ENCODE measurements at places on chromosomes 4 and X.

DNA sequence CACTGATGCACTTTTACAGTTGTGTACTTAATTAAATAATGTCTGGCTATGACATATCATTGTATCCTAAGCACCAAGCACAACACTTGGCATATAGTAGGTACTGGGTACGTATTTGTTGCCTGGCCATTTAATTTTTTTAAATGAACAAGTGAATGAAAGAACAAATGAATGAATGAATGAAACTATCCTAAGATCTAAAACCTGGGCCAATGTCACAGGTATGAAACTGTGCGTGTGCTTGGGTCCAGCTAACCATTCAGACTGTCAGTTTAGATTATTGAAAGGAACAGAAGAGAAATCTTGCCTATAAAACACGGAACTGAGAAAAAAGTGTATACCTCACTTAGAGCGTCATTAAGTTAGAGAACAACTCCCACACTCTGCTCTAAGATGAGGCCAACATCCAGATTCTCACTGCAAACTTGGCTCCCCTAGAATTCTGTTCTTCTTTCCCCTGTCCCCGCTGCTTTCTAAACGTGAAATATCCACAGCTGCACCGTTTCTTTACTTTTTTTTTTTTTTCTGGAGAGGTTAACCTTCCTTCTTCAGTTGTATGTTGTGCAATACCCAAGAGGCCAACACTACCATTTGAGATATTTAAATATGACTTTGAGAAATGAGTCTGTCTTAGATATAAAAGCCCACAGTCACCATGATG is 17.3 kb upstream of the SEL1L3 start:
- no peak for DNase-seq
- H3K4me1 ChIP-seq = peaks cover 20% of the 10 kb centered on the region

GRCh38 chrX:120522820-120523219 is 37.9 kb downstream of the CUL4B start:
- H3K27ac ChIP-seq = no peak overlapping the region
- no peak overlapping the region for H3K4me3 ChIP-seq
- no peaks in the 10 kb centered on the region for H3K27me3 ChIP-seq
- DNase-seq = no peak
- peaks cover 5% of the 10 kb centered on the region for H3K36me3 ChIP-seq

GRCh38 chr4:174713181-174713580 is 115.9 kb downstream of the GLRA3 start:
- no peak overlapping the region for H3K27ac ChIP-seq
- H3K4me1 ChIP-seq = no peaks in the 10 kb centered on the region
- no peak for DNase-seq
- H3K27me3 ChIP-seq = peaks cover 3% of the 10 kb centered on the region
- H3K36me3 ChIP-seq = no peaks in the 10 kb centered on the region
- H3K4me3 ChIP-seq = no peak overlapping the region

DNA sequence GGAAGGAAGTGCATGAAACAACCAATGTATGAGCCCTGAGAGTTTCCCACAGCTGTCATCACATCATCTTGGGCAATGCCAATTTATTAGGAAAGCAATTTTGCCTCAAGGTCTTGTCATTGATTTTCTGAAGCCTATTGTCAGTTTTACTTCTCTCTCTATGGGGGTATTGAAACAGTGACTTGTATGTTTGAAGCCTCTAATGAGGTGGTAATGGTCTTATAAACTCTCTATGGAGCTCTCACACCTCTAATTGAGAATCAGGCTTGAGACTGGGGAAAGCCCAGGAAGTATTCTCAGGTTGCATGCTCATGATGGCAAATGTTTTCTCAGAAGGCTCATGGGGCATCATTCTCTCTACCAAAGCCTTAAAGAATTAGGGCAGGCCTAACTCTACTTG is 308.2 kb upstream of the EMCN start:
- peaks cover 13% of the 10 kb centered on the region for H3K4me1 ChIP-seq
- no peak overlapping the region for H3K27ac ChIP-seq
- no peaks in the 10 kb centered on the region for H3K36me3 ChIP-seq
- DNase-seq = no peak
- no peak overlapping the region for H3K4me3 ChIP-seq

GRCh38 chr4:963276-964225 is 9.8 kb downstream of the DGKQ start:
- no peak overlapping the region for H3K4me3 ChIP-seq
- H3K36me3 ChIP-seq = peaks cover 1% of the 10 kb centered on the region
- no peak overlapping the region for H3K27ac ChIP-seq
- H3K27me3 ChIP-seq = no peaks in the 10 kb centered on the region
- no peak for DNase-seq
- no peaks in the 10 kb centered on the region for H3K4me1 ChIP-seq

DNA sequence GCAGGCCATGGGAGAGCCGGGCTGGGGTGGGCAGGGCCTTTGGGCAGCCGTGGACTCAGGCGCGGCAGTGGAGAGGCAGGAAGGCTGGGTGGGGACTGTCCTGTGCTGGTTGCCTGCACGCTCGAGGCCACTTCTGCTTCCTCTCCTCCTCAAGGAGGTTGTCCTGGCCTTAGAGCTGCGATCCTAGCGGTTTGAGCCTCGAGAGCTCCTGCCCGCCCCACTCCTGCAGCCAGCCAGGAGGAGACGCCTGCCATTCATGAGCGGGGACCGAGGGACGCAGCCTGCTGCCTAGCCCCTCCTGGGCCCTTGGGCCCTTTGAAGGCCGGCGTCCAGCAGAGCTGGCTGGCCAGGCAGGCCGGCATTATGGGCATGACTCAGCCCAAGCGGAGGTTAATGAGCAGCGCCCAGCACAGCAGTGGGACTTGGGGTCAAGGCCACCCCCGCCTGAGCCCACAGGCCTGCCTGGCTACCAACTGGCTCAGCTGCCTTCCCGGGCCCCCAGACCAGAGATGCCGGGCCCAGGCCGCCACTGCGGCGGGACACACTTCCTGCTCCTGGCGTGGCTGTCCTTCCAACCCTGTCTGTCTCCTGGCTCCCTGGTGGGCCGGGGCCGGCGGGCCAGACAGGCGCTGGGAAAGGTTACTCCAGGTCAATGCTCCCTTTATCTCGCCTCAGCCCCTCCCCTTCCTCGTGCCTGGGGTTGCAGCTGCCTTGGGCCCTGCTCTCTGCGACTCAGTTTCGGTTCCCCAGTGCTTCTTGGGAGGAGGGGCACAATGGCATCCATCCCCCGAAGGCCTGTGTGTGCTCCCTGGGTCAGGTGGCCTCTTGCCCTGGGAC is 1.8 kb downstream of the ABCD1 start:
- H3K27me3 ChIP-seq = no peaks in the 10 kb centered on the region
- peak overlapping the region; percentile 38 for H3K4me3 ChIP-seq
- peak; percentile 40 for DNase-seq
- peaks cover 10% of the 10 kb centered on the region for H3K36me3 ChIP-seq
- peaks cover 31% of the 10 kb centered on the region for H3K4me1 ChIP-seq
- peak overlapping the region; percentile 42 for H3K27ac ChIP-seq

GRCh38 chrX:1533058-1533457 is 3.9 kb downstream of the P2RY8 start:
- DNase-seq = no peak
- H3K27ac ChIP-seq = no peak overlapping the region
- H3K4me3 ChIP-seq = no peak overlapping the region
- H3K27me3 ChIP-seq = no peaks in the 10 kb centered on the region
- H3K4me1 ChIP-seq = peaks cover 39% of the 10 kb centered on the region

GRCh38 chrX:54411732-54412131 is 28.5 kb upstream of the TSR2 start:
- H3K27ac ChIP-seq = no peak overlapping the region
- H3K4me3 ChIP-seq = no peak overlapping the region
- DNase-seq = no peak
- H3K4me1 ChIP-seq = peaks cover 30% of the 10 kb centered on the region
- peaks cover 17% of the 10 kb centered on the region for H3K27me3 ChIP-seq

DNA sequence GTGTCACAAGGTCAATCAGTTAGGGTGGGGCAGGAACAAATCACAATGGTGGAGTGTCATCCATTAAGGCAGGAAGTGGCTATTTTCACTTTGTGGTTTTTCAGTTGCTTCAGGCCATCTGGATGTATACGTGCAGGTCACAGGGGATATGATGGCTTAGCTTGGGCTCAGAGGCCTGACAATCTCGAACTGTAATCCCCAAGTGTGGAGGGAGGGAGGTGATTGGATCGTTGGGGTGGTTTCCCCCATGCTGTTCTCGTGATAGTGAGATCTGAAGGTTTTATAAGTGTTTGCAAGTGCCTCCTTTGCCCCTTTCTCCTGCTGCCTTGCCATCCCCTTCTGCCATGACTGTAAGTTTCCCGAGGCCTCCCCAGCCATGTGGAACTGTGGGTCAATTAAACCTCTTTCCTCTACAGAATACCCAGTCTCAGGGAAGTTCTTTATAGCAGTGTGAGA is 36.7 kb upstream of the STS start:
- H3K36me3 ChIP-seq = no peaks in the 10 kb centered on the region
- H3K4me3 ChIP-seq = no peak overlapping the region
- H3K27me3 ChIP-seq = no peaks in the 10 kb centered on the region
- H3K27ac ChIP-seq = no peak overlapping the region
